ENCODE measurements at places on chromosomes 12 and 14.

- H3K27me3 ChIP-seq: no peaks in the 10 kb centered on the region
- peak; percentile 73 for DNase-seq
- H3K4me3 ChIP-seq: peak overlapping the region; percentile 91
- H3K27ac ChIP-seq: peak overlapping the region; percentile 99
- H3K36me3 ChIP-seq: peaks cover 5% of the 10 kb centered on the region
- H3K4me1 ChIP-seq: peaks cover 50% of the 10 kb centered on the region
Observed at GRCh38 chr14:49971156-49972130, 78.6 kb downstream of the ARF6 start.

DNA sequence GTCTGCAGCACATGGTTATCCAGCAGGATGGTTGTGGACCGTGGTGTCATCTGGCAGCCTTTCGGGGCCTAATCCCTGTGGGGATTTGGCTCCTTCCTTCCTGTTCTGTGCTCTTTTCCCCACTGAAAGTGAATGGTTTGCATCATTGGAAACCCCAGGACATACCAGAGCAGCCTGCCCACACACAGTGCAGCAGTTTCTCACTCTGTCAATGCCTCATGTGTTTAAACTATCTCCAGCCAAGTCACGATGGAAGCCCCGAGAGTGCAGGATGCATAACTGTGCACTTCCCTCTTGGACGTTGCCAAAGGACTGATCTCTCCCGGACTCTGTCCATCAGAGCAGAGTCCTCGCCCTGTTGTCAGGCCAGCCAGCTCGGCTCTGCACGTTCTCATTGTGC lies 29.0 kb upstream of the AMN start:
- peaks cover 10% of the 10 kb centered on the region for H3K36me3 ChIP-seq
- H3K4me1 ChIP-seq: peaks cover 2% of the 10 kb centered on the region
- no peak overlapping the region for H3K4me3 ChIP-seq
- H3K27ac ChIP-seq: no peak overlapping the region
- no peaks in the 10 kb centered on the region for H3K27me3 ChIP-seq

GRCh38 chr14:105069871-105070759 lies 4.9 kb upstream of the GPR132 start:
- H3K4me3 ChIP-seq: no peak overlapping the region
- H3K27ac ChIP-seq: peak overlapping the region; percentile 59
- peak; percentile 31 for DNase-seq
- H3K27me3 ChIP-seq: peaks cover 4% of the 10 kb centered on the region

DNA sequence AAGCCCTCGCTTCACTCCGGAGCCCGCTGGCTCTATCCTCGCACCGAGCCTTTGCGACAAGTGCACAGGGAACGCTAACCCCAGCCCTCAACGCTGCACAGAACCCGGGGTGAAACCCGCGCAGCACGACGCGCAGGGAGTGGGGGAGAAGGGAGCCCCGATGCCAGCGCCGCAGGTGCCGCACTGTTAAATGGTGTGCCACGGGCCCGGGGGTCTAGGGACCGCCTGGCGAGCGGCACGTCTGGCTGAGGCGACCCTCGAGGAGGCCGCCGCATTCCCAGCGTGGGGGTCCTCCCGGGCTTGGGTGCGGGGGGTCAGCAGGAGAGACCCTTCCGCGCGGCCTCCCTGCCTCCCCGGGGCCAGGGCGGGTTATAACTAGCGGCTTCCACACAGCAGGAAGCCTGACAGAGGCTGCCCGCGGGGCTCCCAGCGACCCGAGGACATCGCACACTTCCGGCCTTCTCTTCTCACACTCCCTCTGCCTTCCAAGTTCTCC lies 23.8 kb upstream of the LRTM2 start:
- H3K36me3 ChIP-seq: no peaks in the 10 kb centered on the region
- DNase-seq: peak; percentile 69
- H3K27ac ChIP-seq: peak overlapping the region; percentile 77
- peaks cover 14% of the 10 kb centered on the region for H3K4me1 ChIP-seq

GRCh38 chr14:63598807-63599206 lies 42.9 kb downstream of the WDR89 start:
- H3K36me3 ChIP-seq: peaks cover 72% of the 10 kb centered on the region
- no peak for DNase-seq
- H3K27ac ChIP-seq: no peak overlapping the region
- peaks cover 5% of the 10 kb centered on the region for H3K4me1 ChIP-seq

GRCh38 chr12:32534698-32535097 lies 135.3 kb downstream of the FGD4 start:
- H3K27me3 ChIP-seq: peaks cover 29% of the 10 kb centered on the region
- peaks cover 15% of the 10 kb centered on the region for H3K4me1 ChIP-seq
- H3K4me3 ChIP-seq: no peak overlapping the region
- H3K27ac ChIP-seq: no peak overlapping the region
- no peak for DNase-seq

DNA sequence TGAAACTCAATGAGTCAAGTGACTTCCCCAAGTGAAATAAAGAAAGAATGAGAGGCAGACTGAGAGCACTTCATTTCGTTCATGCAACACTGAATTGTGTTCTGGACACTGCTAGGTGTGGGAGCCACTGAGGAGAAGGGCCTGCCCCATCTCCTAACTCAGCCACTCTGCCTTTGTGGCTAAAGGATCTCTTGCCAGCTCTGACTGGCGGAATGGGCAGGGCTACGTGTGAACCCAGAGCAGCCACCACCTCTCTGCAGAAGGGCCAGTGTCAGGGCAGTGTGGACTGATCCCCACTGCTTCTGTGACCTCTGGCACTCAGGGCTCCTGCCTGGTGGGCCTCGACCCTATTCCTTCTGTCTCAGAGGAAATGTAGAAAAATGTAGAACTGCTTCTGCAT lies 46.5 kb upstream of the GZMB start:
- H3K4me3 ChIP-seq: no peak overlapping the region
- peaks cover 9% of the 10 kb centered on the region for H3K36me3 ChIP-seq
- H3K4me1 ChIP-seq: peaks cover 39% of the 10 kb centered on the region
- H3K27me3 ChIP-seq: no peaks in the 10 kb centered on the region
- no peak for DNase-seq

GRCh38 chr12:53098354-53098981 lies 1.0 kb downstream of the IGFBP6 start:
- peaks cover 2% of the 10 kb centered on the region for H3K27me3 ChIP-seq
- peaks cover 63% of the 10 kb centered on the region for H3K4me1 ChIP-seq
- DNase-seq: peak; percentile 30
- H3K4me3 ChIP-seq: peak overlapping the region; percentile 80

DNA sequence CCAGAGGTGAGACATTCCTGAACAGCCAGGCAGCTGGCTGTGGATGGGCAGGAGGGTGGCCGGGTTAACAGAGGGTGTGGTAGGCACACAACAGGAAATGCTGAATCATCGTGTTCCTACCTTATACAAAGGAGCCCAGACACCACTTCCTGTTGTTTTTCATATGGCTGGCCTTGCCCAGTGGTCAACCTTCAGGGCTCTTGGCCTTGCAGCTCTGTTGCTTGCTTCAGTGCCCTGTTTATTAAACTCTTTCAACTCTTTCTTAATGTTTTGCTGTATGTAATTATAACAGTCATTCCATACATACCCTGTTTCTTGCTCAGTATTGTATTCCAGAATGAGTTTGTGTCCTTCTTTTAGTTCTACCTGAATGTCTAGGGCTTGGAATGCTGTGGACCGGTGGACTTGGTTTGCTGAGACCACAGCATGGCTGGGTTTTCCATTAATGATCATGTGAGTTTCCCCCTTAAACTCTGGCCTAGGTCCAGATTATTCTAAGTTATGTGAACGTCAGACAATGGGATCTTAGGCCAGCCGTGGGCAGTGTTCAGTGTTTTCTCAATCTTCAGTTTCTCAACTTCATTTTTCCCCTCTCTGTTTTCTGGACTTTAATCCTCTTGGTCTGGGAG lies 11.9 kb downstream of the CFAP54 start:
- peaks cover 1% of the 10 kb centered on the region for H3K36me3 ChIP-seq
- H3K27me3 ChIP-seq: no peaks in the 10 kb centered on the region
- H3K4me1 ChIP-seq: peaks cover 32% of the 10 kb centered on the region
- H3K27ac ChIP-seq: peak overlapping the region; percentile 52
- no peak for DNase-seq

DNA sequence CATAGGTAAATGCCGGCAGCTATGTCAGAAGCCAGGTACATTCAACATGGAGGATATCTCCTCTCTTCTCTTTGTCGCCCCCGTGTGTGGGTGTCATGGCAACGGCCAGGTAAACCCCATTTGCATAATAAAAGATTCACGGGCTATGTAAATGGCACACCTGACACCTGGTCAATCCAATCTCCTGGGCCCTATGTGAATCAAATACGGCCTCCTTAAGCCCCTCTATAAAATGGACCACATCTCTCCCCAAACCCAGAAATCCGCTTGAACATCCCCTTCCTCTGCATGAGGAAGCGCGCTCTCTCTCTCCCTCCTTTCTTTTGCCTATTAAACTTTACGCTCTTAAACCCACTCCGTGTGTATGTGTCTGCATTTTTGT lies 363.7 kb downstream of the SOX5 start:
- no peaks in the 10 kb centered on the region for H3K27me3 ChIP-seq
- DNase-seq: no peak
- no peak overlapping the region for H3K4me3 ChIP-seq
- H3K27ac ChIP-seq: no peak overlapping the region

- no peak overlapping the region for H3K4me3 ChIP-seq
- no peak overlapping the region for H3K27ac ChIP-seq
- no peaks in the 10 kb centered on the region for H3K36me3 ChIP-seq
- H3K27me3 ChIP-seq: peaks cover 60% of the 10 kb centered on the region
Observed at GRCh38 chr12:106139422-106140171, 843 bp upstream of the NUAK1 start.

- peaks cover 2% of the 10 kb centered on the region for H3K27me3 ChIP-seq
- DNase-seq: no peak
- H3K27ac ChIP-seq: no peak overlapping the region
- H3K4me3 ChIP-seq: no peak overlapping the region
- no peaks in the 10 kb centered on the region for H3K36me3 ChIP-seq
Observed at GRCh38 chr12:74426091-74426490, 111.5 kb upstream of the ATXN7L3B start.

DNA sequence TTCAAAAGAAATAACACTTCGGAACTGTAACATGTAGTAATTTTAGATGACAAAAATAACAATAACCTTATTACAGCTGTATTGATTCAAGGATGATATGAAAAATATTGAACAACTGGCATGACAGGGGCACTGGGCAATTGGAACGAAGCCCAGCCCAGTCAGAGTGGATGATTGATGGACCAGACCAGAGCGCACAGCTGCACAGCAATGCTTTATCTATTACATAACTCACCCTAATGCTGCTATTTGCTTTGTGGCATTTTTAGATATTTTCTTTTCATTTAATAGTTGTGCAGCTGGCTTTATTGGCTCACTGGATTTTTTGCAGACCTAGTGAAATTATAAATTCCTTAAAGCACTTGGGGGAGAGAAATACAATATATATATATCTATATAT lies 26.9 kb upstream of the FERMT2 start:
- no peaks in the 10 kb centered on the region for H3K4me1 ChIP-seq
- no peaks in the 10 kb centered on the region for H3K27me3 ChIP-seq
- H3K36me3 ChIP-seq: peaks cover 1% of the 10 kb centered on the region
- H3K27ac ChIP-seq: no peak overlapping the region
- H3K4me3 ChIP-seq: no peak overlapping the region

DNA sequence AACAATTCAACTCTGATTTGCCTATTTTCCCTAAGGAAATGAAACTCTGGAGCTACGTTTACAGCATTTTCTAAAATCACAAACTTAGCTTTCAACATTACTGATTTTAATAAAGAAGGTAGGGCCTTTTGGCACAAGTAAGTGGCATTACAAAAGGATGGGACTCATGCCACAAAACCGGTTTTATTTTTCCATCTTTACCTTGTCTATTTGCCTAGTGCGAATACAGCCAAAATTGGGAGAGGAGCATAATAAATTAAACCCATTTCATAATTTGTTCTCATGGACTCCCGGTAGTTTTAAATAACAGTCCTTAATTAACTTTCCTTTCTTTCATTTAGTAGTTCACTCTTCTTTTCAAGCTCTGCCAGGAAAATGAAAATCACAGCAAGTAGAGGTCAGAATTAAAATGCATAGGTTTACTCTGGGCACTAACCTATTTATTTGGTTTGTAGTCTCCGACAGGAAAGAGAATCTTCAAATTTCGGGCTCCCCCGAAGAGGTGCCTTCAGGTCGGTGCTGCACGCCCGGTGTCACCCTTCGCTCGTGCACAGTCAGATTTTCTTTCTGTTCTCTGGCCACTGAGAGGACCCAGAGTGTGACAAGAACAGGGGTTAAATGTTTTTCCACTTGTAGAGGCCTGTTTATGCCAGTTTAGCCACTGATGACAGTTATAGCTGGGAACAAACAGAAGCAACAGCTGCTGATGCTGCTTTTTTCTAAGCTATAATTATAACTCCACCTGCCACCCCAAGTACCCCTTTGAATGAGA lies at the start of gene BEST3:
Gene BEST3, minus strand, starts transcription at position 535 of the 772 bp plus-strand sequence. CDS start 1,505 bp downstream, outside the sequence.
- no peaks in the 10 kb centered on the region for H3K36me3 ChIP-seq
- no peak for DNase-seq
- H3K27me3 ChIP-seq: peaks cover 7% of the 10 kb centered on the region
- H3K27ac ChIP-seq: no peak within 1 kb of the TSS
- no peak within 1 kb of the TSS for H3K4me3 ChIP-seq

- no peak overlapping the region for H3K4me3 ChIP-seq
- peaks cover 3% of the 10 kb centered on the region for H3K27me3 ChIP-seq
- no peak overlapping the region for H3K27ac ChIP-seq
- no peak for DNase-seq
- H3K36me3 ChIP-seq: no peaks in the 10 kb centered on the region
Observed at GRCh38 chr12:5633106-5633505, 201.2 kb downstream of the NTF3 start.

DNA sequence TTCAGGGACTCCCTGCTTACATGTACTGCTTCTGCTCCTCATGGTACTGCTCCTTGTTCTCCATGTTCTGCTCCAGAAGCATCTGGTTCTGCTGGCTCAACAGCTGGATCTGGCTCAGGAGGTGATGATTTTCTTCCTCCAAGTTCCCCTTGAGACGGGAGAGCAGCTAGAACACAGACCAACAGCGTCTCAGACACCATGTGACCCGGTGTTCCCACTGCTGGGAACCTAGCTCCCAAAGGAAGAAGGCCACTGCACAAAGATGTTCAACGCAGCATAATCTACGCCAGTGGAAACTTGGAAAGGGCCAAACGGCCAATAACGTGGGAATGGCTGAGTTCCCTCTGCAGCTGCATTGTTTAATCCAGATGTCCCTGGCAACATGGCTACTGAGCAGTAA lies 49.6 kb upstream of the GPR68 start:
- no peak for DNase-seq
- peaks cover 47% of the 10 kb centered on the region for H3K36me3 ChIP-seq
- no peaks in the 10 kb centered on the region for H3K27me3 ChIP-seq
- H3K4me1 ChIP-seq: peaks cover 15% of the 10 kb centered on the region
- H3K27ac ChIP-seq: no peak overlapping the region

DNA sequence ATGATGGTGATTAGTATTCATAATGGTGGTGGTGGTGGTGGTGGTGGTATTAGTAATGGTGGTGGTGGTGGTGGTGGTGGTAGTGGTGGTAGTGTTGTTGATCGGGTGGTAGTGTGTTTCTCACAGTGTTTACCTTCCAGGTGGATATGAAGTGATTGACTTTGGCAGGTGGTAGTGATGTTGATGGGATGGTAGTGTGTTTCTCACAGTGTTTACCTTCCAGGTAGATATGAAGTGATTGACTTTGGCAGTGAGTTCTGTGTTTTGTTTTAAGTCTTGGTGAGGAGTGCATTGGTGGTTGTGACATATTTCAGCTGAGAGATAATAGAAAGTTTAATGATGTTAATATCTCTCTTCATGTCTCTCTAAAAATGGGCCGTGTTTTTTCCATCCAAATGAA lies 189.4 kb downstream of the TMTC2 start:
- DNase-seq: no peak
- H3K27me3 ChIP-seq: no peaks in the 10 kb centered on the region
- no peak overlapping the region for H3K27ac ChIP-seq
